Neural progenitor cell (in vitro differentiated cells): ENCODE measurements at places on chromosomes 11 and 22. TPM values are rescaled to one million over a fixed set of nuclear protein-coding genes. Genes with fewer than 3 reads are reported as not detected.
A peak's percentile ranks its signal among the peaks of the same experiment; 100 is the strongest.

DNA sequence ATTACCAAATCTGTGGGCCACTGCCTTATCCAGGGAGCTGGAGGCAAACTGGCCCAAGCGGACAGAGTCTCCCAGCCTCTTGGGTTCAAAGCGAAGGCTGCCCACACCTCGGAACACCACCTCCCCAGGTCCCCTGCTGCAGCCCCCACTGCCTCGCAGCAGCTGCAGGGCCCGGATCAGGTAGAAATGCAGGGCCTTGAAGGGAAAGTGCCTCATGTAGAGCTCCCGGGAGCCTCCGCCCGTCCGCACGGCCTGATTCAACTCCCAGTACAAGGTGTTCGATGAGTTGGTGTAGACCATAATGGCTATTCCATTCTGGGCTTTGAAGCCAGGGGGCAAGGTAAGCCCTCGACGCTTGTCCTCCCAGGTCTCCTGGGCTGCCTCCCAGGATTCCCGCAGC is 2.0 kb downstream of the ART5 start:
- DNase-seq: no peak

DNA sequence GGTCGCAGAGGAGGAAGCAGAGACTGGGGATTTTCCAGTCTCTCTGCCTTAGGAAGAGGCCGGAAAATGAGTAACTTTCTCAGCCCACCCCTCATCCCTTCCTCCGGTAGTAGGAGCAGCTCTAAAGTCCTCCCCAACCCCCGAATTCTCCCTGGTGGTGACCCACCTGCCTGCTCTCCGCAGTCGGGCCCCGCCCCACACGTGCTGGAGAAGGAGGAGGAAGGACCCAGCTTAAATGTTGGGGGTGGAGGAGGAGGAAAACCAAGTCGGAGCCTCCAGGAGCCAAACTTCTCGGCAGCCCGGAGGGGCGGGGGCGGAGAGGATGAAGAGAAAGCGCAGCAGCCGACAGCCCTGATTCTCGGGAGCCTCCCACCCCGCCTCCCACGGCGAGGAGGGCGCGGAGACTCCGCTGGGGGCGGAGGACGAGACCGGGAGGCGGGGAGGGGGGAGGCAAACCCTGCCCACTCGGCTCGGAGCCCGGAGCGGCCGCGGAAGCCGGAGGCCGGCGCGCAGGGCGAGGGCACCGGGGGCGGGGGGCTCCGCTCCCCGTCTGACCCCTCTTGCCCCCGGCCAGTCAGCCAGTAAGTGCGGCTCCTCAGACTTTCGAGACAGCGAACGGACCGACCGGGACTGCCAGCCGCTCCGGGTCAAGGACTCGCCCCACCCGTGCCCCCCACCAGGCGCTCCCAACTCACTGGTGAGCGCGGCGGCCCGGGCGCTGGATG is at the start of gene TPBGL:
TSS of gene TPBGL (plus strand) at position 464 of the 725 bp plus-strand sequence. CDS start 276 bp downstream, outside the sequence.
- DNase-seq: peak; percentile 70

GRCh38 chr11:35359321-35360054 is 59.9 kb downstream of the SLC1A2 start:
- no peak for DNase-seq

- DNase-seq: no peak
Measured at GRCh38 chr22:36331912-36332622, 55.7 kb downstream of the MYH9 start.

- DNase-seq: no peak
Measured at GRCh38 chr11:14519597-14519916, 629 bp downstream of the PSMA1 start.

DNA sequence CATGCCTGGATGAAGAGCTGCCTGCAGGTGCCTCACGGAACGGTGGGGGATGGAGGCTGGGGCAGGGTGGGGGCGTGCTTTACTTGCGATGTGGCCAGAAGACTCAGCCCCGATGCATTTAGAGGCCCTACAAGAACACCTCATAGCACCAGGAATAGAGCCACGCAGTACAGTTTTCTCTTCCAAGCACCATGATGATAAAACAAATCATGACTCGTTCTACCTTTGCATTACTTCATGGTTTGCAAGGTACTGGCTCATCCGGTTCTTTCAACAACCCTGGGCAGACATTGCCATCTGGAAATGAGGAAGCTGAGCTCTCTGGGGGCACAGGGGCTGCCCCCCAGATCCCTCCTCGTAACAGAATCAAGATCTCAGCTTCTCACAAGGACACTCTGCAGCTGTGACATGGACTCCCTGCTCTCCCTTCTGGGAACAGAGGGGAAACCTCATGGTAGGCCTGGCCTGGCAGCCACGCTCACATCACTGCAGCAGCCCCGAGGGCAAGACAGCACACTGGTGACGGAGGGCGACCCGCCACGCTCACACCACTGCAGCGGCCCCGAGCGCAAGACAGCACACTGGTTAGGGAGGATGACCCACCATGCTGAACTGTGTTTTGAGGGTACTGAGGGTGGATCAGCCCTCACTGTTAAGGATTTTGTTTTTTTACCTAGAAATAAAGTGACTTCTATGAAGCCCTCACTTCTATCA is 46.9 kb downstream of the PHF21B start:
- no peak for DNase-seq

GRCh38 chr22:49825944-49826602 is 1.6 kb downstream of the BRD1 start:
- no peak for DNase-seq

DNA sequence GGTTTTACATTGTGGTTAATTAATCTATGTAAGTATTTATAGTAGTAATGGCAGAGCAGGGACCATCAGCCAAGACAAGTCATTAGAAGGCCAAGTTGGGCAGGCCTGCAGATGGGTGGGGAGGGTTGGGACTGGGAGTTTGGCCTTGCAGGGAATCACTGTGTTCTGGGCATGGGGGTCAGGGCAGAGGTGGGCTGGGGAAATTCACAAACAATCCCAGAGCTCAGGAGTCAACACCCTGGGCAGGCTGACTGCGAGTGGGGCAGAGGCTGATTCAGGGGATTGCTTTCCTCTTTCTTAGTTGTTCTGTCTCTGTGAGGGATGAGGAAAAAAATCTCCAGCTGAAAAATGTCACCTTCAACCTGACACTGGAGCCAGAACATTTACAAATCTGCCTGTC is 322.5 kb downstream of the NTM start:
- no peak for DNase-seq

DNA sequence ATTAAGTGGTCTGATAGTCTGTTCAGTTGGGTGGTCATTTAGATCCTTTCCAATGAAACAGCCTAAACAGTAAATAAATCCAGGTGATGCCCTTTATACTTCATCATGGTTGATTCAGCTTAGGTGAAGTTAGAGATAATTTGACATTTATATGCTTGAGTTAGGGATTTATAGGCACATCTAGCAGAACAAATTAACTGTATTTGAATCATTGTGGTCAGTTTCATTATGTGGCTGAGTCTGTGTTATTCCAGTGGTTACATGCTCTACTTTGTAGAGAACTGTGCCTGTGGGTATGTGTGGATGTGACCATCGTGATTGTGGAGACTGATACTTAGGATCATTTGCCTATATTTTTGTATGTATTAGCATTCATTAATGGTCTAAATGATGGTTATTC is 194.6 kb downstream of the DDX10 start:
- no peak for DNase-seq

Gene ZP1
- not detected in 2 replicates for total RNA-seq

Gene DNAJB7
- not detected in 2 replicates for total RNA-seq

Gene SVIP
- total RNA-seq: 10.1 and 12.5 TPM in 2 replicates

Gene TUB
- total RNA-seq: 28.7 and 41.3 TPM in 2 replicates
